ENCODE measurements at places on chromosomes 7 and 10. TPM values are rescaled to one million over a fixed set of nuclear protein-coding genes. Genes with fewer than 3 reads are reported as not detected.

PAPOLB gene
- 0.15 TPM for total RNA-seq

GNG11 gene
- 18.7 TPM for total RNA-seq

AKR1C2 gene
- 62.1 TPM for total RNA-seq

NXPH1 gene
- not detected for total RNA-seq

ZNF365 gene
- 3.8 TPM for total RNA-seq

SLC16A9 gene
- 0.33 TPM for total RNA-seq

MMP21 gene
- total RNA-seq: not detected

UFSP1 gene
- 3.9 TPM for total RNA-seq

ACSL5 gene
- total RNA-seq: 5.0 TPM

CFTR gene
- total RNA-seq: not detected

EMX2 gene
- not detected for total RNA-seq

PTPRN2 gene
- 0.50 TPM for total RNA-seq

LIPF gene
- total RNA-seq: 0.29 TPM

STK31 gene
- total RNA-seq: not detected

CALML3 gene
- not detected for total RNA-seq

ACTR1A gene
- 174 TPM for total RNA-seq

HMX2 gene
- total RNA-seq: not detected

ZPBP gene
- not detected for total RNA-seq

EPC1 gene
- total RNA-seq: 14.7 TPM

PAPSS2 gene
- total RNA-seq: 114 TPM

SNX8 gene
- 27.8 TPM for total RNA-seq

PDK4 gene
- total RNA-seq: 0.29 TPM

SFRP4 gene
- total RNA-seq: 1.7 TPM

SVOPL gene
- total RNA-seq: not detected
